Posterior vena cava (tissue), 2 donors: ENCODE measurements at places on chromosomes 11 and 22.
A peak's percentile ranks its signal among the peaks of the same experiment; 100 is the strongest.

- DNase-seq, result no peak
These were observed 50.5 kb upstream of the LRRC55 start for GRCh38 chr11:57131080-57131790.

- DNase-seq, result no peak
These were observed 47.7 kb downstream of the DKK3 start for GRCh38 chr11:11960687-11961086.

GRCh38 chr22:39129746-39130145, 22.7 kb downstream of the CBX7 start:
- peak; percentile 75 for DNase-seq

GRCh38 chr11:60615497-60615896, 83.9 kb upstream of the MS4A8 start:
- DNase-seq, result no peak

GRCh38 chr11:132745306-132745705, 787.0 kb downstream of the OPCML start:
- no peak for DNase-seq

GRCh38 chr11:62575156-62575555, 1.5 kb upstream of the EEF1G start:
- peak; percentile 82 for DNase-seq

DNA sequence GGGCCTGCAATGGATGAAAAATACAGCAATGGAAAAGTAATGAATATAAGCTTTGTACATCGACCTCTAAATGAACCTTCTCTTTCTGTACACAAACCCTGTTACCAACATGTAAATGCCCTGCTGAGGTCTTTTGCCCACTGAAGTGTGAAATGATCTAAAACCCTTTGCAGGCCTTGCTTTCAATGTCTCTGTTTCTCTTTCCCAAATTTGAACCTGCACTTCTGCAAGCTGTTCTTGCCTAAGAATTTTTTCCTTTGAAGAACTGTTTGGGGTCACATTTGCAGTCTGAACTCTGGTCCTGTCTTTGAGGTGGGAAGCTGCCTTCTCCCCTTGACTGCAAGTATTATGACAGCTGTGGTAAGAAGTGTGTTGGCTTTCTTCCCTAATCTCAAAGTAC, 1237.1 kb downstream of the FAM181B start:
- DNase-seq, result no peak

DNA sequence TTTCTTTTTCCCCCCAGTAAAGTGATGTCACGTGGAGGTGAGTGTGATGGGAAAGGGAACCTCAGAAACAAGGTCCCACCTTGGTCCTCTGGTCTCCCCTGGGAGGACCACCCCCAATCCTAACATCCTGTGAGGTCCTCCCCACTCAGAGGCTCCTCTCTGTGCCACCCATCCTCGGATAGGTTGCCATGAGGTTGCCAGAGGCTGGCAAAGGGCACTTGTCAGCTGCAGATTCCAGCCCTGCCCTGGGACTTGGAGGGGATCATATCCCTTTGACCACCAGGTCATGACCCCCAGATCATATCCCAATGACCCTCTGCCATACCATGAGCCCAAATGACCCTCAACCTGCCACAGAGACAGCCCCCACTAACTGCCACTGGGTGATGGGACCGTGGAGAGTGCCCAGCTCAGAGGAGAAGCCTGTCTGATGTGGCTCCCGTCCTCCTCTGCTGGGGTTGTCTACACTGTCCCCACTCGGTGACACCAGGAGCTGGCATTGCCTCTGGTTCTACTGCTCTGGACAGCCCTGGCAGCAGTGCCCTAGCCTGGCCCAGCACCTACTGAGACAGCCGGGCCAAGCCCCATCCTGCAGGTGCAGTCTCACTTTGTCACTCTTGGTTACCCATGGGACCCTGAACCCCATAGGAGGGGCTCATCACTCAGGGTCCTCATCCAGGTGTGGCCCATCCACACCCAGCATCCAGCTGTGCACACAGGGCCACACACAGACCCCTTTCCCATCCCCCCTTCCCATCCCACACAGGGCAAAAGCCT, 90.2 kb upstream of the KCNQ1OT1 start:
- peak; percentile 67 for DNase-seq

DNA sequence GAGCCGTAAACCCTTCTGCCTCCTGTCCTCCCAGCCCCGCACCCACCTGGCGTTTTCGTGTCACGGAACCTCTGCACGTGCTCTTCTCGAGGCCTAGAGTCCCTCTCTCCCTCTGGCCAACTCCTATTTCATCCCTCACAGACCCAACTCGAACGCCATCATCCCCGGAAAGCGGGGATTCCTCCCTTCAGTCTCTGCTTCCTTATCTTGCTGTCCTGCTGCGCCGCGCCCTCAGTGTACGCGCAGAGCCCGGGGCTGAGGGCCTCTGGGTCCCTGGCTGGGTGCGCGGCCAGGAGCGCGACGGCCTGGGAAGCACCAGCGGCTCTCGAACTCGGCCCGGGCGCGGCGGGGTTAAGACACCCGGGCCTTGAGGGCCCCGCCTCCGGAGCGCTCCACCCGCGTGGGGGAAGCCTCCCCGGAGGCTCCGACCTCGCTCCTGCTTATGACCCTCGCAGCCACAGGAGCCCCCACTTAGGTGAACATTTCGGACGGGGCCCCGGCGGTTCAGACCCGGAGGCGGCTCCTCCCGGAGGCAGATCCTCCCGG, 398 bp upstream of the ATG16L2 start:
- DNase-seq, result peak; percentile 95

- DNase-seq, result no peak
These were observed 10.9 kb upstream of the DKK3 start for GRCh38 chr11:12019337-12019736.

DNA sequence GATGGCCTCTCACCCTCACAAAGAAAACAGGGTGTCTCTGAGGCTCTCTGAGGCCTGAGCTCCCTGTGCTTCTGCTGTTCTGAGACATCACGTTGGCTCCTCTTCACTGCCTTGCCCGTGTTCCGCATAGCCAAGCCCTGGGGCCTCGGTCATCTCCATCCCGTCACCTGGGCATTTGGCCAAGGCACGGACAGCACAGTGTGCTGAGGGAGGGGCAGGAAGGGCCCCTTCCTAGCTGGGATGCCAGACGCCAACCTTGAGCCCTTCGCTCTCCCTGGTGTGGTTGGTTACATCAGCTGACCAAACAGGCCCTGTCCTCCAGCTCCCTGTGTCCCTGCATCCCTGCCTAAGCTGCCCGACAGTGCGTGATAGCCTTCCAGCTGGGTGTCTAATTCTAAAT, 25.9 kb downstream of the MOV10L1 start:
- DNase-seq, result peak; percentile 82

- DNase-seq, result peak; percentile 94
These were observed 16.9 kb downstream of the TSPAN4 start for GRCh38 chr11:859394-860131.

- DNase-seq, result no peak
These were observed 429 bp upstream of the SNX15 start for GRCh38 chr11:65026810-65027209.

DNA sequence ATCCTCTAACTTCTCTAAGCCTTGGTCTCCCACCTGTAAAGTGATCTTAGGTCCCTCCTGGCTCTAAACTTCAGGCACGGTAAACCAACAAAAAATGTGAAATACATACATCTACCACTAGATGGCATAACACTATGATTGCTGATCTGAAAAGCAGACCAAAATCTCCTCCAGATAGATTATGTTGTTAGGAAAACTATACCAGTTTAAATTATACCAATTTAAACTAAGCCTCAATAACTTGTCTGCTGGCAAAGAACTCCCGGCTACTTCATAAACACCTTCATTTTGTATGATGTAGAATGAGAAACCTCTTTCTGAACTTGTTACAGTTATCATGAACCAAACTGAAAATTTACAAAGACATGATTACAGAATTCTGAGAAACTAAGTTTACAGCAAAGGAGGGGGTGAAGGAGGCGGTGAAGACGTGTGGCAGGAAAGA, 85.9 kb downstream of the SBF2 start:
- no peak for DNase-seq

DNA sequence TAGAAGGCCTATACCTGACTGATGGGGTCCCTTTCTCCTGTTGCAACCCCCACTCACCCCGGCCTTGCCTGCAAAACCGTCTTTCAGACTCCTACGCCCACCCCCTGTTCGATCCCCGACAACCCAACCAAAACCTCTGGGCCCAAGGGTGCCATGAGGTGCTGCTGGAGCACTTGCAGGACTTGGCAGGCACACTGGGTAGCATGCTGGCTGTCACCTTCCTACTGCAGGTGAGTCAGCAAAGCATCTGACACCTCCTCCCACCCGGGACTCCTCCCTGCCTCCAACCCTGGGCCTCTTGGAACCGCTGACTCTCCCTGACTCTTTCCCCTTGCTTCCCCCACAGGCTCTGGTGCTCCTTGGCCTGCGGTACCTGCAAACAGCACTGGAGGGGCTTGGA, 1.2 kb downstream of the ROM1 start:
- no peak for DNase-seq

GRCh38 chr22:26806445-26807175, 149.2 kb downstream of the MIAT start:
- no peak for DNase-seq

GRCh38 chr11:60786811-60787567, 1.9 kb downstream of the MS4A10 start:
- peak; percentile 87 for DNase-seq

DNA sequence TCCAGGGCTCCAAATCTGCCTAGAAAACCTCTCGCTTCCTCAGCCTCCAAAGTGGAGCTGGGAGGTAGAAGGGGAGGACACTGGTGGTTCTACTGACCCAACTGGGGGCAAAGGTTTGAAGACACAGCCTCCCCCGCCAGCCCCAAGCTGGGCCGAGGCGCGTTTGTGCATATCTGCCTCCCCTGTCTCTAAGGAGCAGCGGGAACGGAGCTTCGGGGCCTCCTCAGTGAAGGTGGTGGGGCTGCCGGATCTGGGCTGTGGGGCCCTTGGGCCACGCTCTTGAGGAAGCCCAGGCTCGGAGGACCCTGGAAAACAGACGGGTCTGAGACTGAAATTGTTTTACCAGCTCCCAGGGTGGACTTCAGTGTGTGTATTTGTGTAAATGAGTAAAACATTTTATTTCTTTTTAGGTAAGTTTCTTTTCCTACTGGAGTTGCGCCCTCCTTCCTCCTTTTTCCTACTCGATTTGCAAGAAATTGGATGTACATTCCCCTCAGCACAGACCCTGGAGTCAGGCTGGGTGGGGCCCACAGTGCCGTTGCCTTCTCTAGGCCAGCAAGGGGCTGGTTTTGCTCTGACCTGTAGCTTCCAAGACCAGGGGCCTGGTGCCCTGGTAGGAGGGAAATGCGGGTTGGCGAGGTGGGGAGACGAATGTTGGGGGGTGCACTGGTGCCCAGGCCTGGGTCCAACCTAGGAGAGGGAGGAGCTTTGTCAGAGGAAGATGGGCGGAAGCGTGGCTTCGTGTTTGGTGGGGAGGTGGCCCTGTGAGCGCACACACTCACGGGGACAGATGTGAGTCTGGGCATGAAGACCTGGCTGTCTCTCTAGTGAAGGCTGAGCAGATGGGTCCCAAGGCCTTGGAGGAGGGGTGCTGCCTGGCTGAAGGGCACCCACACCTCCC, 50.6 kb downstream of the ST14 start:
- peak; percentile 80 for DNase-seq

- peak; percentile 71 for DNase-seq
These were observed 562 bp downstream of the DGAT2 start for GRCh38 chr11:75768909-75769771.

DNA sequence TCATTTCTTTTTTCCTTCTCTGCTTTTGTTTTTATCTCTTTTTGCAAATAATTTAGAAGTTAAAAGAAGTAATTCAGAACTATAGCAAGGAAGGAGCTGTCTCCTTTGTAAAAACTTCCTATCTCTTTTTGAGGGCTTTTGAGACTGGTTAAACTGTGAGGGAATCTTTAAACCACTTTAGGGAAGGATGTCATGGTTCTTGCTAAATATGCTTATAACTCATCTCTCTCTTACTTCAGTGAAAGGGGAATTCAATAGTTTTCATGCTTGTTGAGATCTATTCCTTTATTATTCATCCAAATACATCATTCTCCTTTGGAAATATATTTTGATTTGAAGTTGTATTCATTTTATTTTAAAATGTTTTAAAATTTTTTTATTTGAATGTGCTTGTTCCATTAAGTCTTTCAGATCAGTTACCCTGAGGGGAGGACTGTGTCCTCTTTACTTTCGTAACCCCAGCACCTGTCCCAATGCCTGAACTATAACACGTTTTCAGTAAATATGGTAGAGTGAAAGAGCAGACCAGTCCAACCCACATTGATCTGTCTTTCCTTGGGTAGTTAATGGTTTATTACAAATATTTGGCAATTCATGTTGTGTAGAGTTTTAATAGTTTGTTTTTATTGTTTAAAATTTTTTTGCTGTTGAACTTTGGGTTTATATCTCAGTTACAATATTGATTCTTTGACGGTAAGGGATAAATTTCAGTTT, 27.5 kb downstream of the AMOTL1 start:
- no peak for DNase-seq

DNA sequence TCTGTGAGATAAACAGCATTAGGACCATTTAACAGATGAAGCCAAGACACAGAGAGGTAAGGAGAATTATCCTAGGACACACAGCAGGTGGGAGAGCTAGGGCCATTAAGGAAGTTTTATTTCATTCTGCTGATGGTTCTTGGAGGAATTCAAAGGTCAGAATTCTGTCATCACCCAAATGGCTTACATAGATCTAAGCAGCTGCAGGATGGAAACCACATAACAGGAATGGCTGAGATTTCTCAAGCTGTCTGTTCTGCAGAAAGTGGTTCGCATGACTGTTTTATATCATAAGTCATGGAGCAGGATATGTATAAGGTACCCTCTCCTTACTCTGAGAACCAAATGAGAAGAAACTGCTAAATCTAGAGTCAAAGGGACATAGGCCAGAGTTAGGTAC, 163.2 kb upstream of the NARS2 start:
- no peak for DNase-seq

DNA sequence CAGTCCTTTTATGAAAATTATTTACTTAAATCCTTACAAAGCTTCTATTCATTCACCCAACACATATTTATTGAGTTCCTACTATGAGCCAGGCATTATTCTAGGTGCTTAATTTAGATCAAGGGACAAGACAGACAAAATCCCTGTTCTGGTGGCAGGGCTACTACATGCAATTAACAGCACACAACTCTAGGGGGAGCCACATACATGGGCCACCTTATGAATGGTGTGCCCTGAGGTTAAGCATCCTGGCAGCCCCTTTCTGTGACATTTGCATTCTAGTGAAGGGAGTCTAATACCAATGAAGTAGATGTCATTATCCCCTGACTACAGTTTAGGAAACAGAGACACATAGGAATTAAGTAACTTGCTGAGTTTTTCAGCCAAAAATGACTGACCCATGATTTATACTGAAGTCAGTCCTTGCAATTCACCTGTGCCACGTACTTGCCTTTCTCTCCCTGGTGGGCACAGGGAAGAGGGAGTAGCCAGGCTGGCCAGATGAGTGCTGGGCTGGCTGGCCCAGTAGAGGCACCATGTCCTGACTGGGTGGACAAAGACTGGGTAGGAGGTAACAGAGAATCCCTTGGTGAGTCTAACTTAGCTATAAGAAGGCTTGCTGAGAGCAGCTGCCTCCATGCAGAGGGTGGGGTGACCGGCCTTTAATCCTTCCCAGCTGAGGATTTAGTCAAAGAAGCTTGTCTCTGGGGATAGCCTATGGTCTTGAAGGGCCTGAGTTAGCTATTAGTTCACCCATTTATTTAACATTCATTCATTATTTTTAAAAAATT, 52.0 kb upstream of the ELF5 start:
- DNase-seq, result no peak

GRCh38 chr22:47162865-47163264, 400.4 kb downstream of the TBC1D22A start:
- peak; percentile 68 for DNase-seq

- DNase-seq, result no peak
These were observed 31.6 kb downstream of the TTC12 start for GRCh38 chr11:113345978-113346377.

GRCh38 chr11:123421589-123421988, 8.5 kb upstream of the GRAMD1B start:
- DNase-seq, result no peak
